D721Med (cell line): ENCODE measurements at places on chromosomes 11 and 22.

DNA sequence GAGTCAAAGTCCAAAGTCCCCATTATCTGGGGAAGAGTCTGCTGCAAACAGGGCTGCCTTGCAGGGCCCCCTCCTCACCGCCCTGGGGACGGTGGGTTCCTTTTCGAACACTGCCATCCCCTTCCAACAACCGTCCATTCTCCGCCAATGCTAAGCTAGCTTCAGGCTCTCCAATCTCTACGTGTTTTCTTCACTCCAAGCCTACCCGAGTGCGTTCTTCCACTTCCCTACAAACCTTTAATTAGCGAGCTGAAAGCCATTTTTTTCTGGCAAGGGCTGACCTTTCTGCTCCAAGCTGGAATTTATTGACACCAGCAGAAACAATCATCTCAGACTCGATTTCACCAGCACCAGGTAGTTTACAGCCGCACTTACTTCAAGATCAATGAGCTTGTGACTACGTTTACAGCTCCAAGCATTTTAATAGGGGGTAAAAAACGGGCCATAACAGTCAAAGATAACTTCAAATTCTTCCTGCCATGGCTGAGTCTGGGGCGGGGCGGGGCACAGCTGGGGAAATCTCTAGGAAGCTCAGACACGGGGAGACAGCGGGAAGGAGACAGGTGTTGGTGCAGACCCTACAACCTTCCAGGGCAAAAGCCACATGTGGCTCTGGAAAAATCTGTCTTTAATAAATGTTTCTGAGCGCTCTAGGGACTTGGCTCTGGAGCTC lies 82.2 kb downstream of the PHF21B start:
- no peak for DNase-seq

DNA sequence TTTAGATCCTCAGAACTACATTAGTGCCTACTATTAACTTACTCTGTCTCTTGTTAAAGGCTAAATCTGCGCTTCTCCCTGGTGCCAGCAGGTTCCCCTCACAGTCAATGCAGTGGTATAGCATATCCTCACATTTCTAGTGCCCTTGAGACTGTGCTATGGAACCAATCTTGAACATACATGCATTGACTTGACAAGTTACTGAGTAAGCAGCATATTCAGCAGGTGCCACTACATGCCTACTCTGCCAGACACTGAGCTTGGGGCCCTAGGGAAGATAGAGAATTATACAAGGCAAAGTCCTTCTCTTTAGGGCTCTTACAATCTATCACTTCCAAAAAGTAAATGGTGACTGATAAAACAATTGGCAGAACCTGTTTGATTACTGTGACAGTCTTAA lies 3.2 kb downstream of the FUT4 start:
- DNase-seq: no peak

DNA sequence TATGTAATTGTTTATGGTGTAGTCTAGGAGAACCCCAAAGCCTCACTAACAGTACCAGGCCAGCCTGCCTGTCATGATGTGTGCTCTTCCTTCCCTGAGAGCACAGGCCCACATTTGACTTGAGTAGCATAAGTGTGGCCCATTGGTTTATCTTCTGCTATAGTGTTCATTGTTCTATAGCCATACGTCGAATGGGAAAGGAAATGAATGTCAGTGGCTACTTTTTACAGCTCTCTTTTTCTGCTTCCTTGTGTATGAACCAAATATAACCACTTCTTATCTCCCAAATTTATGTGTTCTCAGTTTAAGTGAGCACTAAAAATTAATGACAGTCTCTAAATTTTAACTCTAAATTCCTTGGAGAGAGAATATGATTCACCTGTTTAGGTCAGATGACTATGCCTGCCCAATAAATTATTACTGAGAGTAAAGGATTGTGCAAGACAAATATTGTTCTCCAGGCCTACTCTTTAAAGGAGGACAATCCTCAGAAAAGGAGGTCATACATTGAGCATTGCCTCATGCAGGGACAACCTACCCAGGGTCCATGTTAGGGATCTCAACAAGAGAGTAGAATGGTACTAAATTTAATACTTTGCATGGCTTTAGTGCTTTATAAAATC lies 222.9 kb upstream of the ARHGAP20 start:
- no peak for DNase-seq

- DNase-seq: no peak
These were observed 254.4 kb downstream of the OPCML start for GRCh38 chr11:133277886-133278285.

- no peak for DNase-seq
These were observed 55.8 kb downstream of the SMIM38 start for GRCh38 chr11:69211540-69211919.

- DNase-seq: no peak
These were observed 975 bp upstream of the MDK start for GRCh38 chr11:46380340-46381047.

GRCh38 chr11:96263238-96263763 lies 79.7 kb downstream of the MAML2 start:
- DNase-seq: no peak

DNA sequence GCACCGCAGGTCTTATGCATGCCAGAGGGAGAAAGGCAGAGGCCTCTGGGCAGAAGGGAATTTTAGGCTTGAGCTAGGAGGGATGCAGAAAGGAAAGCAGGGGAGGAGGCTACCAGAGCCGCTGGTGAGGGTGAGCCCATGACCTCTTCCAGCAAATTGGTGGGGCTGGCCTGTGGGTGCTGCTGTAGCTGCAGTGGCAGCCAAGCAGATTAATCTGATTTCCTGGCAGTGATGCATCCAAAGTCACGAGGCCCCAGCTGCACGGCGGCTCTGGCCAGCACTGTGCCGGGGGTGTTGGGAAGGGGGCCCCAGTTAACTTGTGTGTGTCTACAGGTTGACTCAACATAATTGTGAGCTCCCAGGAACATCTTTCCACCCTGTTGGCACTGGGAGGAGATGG lies 41.4 kb upstream of the B3GAT1 start:
- DNase-seq: no peak

DNA sequence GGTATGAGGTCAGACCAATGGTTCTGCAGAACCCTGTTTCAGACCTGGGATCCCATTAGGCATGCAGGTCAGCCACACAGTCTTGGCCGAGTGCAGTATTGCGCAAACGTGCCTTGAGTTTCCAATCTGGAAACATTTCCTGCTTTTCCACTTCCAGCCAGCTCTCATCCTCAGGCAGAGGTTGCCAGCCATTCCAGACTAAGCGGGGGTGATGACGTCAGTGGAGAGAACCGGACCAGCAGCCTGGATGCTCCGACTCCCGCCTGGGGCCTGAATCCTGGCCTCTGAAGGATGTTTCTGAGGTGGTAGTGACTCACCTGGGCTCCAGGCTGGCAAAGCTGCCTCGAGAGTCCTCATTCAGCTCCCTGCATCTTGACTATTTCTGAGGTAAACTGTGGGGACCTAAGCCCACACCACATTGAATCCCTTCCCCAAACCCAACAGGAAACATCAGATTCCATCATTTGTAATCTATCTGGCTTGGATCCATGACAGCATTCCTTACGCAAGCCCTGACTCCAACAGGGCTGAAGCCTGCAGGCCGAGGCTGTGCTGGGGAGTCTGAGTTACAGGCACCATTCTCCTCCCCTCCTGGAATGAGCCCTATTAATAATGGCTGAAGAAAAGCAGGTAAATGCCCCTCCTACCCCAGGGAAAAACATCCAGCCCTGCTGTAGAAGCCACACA lies 83.0 kb downstream of the ABTB2 start:
- DNase-seq: no peak

DNA sequence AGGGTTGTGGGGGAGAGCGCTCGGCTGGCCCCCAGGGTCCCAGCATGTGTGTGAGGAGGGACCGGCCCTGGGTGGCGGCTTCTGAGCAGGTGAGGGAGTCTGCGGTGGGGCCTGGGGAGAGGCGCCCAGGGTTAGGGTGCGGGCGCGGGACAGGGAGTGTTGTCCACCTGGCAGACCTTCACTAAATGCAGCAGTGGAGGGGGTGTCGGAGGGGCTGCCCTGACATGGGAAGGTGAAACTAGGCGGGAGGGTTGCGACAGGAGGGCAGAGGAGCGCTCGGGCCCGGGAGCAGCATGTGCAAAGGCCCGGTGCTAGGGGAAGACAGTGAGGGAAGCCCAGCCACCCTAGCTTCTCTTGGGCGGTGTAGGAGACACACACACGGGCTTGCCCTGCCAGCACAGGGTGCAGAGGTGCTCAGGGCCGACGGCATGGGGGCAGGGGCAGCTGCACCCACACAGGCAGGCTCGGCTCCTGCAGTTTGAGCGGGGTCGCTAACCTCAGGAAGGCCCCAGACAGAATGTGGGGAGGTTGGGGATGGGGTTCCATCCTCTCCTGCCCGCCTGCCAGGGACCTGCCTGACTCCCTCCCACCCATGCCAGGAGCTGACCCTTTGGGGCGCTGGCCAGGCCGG lies 22.2 kb downstream of the OTUB1 start:
- no peak for DNase-seq

- no peak for DNase-seq
These were observed 90.9 kb downstream of the MICAL2 start for GRCh38 chr11:12200991-12201985.

DNA sequence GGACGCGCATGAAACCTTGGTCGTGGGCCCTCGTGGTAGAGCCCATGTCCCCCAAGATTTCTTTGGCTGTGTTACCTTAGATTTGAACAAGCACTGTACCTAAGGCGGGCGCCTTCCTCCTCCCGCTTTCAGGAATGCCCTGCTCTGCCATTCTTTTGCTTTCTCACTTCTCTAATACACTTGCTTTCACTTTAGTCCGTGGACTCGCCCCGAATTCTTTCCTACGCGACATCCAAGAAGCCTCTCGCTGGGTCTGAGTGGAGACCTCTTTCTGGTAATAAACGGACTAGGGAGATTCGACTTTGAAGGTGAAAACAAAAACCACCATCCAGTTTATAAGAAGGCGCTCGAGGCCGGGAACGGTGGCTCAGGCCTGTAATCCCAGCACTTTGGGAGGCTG lies 1.2 kb upstream of the NUP50 start:
- no peak for DNase-seq

GRCh38 chr11:47148270-47148669 lies 28.4 kb downstream of the ARFGAP2 start:
- DNase-seq: no peak

DNA sequence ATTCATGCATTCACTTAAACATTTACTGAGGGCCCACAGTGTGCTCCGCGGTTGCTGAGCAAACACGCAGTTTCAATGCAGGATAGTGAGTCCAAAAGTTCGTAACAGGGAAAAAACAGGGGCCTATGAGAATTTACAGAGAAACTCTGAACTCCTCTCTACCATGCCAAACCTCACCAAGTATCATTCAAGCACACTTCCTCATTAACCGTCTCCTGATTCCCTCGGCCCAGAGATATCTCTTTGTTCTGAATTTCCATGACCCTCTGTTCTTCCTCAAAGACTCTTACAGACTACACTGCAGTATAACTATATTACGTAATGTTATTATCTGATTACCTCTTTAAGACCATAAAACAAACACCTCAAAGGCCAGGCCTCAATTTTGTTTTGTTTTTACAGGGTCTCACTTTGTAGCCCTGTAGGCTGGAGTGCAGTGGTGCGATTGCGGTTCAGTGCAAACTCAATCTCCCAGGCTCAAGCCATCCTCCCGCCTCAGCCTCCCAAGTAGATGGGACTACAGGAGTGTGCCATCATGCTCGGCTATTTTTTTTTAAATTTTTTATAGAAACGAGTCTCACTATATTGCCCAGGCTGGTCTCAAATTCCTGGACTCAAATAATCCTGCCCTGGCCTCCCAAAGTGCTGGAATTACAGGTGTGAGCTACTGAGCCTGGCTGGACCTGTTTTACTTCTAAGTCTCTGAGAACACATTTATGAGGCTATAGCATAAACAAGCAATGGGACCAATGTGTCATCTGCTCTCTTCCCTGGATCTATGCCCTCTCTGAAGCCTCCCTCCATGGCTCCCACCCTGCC lies 3.6 kb downstream of the HPS4 start:
- no peak for DNase-seq

- no peak for DNase-seq
These were observed 298.7 kb upstream of the DDI1 start for GRCh38 chr11:103737747-103738146.

GRCh38 chr11:126655807-126656128 lies 300.3 kb downstream of the ST3GAL4 start:
- DNase-seq: no peak

- DNase-seq: no peak
These were observed 711 bp downstream of the FDX1 start for GRCh38 chr11:110430267-110431050.

GRCh38 chr22:47549741-47550340 lies 787.4 kb downstream of the TBC1D22A start:
- no peak for DNase-seq

- DNase-seq: no peak
These were observed 35.2 kb upstream of the FIBIN start for GRCh38 chr11:26958702-26959049.

GRCh38 chr11:111796696-111797095 lies 30.5 kb upstream of the PPP2R1B start:
- DNase-seq: no peak

DNA sequence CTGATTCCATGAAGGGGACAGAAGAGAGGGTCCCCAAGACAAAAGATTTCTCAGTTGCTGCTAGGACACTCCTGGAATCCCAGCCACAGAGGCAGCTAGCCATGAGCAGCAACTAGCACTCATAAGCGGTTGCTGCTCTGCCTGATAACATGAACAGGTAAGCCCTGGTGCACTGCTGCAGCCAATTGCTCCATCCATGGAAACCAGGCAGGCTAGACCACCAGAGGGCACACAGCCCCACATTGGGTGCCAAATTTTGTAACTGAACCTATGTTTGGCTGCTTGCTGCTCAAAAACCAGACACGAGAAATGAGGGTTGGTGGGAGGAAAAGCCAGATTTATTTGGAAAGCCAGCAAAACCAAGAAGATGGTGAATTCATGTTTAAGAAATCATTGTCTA lies 21.9 kb upstream of the QSER1 start:
- no peak for DNase-seq

GRCh38 chr11:30565027-30565426 lies 21.1 kb downstream of the MPPED2 start:
- no peak for DNase-seq

GRCh38 chr22:35407362-35407761 lies 7.4 kb downstream of the MCM5 start:
- DNase-seq: no peak

DNA sequence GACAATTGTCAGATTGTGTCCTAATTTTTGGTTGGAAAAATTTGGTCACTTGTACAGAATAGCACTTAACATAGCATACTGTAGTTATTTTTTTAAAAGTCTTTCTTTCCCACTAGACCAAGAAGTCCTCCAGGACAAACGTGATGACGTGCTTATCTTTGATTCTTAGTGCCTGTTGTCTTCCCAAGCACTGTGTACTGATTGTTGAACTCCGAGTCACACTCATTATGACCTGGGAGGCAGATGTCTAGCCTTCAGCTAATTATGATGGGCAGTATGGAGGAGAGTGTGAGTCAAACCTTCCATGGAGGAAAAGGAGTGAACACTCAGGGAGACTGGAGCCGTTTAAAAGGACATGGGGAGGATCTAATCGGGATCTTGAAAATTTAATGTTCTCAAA lies 119.8 kb downstream of the SPON1 start:
- no peak for DNase-seq

- DNase-seq: no peak
These were observed 37.3 kb upstream of the COMT start for GRCh38 chr22:19904174-19904856.

- no peak for DNase-seq
These were observed 118.7 kb downstream of the BBOX1 start for GRCh38 chr11:27159335-27159679.

GRCh38 chr11:76190376-76190775 lies 15.9 kb downstream of the WNT11 start:
- no peak for DNase-seq
